ENCODE measurements at places on chromosomes 2 and 18.

- DNase-seq = no peak
These were observed 23.1 kb downstream of the PRPF40A start for GRCh38 chr2:152694161-152694661.

- no peak for DNase-seq
These were observed 47.5 kb upstream of the ZNF397 start for GRCh38 chr18:35193316-35193715.

DNA sequence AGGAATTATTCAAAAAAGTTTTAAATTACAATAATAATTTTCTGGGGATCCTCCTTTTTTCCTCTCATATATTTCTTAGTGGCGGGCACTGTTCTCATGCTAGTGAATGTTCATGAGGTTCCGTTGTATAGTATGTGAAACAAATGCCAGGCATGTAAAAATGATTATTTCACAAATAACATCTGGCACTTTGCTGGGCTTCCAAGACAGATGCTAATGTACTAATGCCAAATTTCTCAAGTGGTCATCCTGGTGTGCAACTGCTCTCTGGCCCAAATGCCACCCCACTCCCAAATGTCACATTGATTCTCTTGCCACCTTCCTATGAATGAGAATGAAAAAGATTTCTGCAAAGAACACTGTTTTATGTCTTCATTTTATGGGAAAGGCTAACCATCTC lies 564.0 kb upstream of the GCFC2 start:
- DNase-seq = no peak

DNA sequence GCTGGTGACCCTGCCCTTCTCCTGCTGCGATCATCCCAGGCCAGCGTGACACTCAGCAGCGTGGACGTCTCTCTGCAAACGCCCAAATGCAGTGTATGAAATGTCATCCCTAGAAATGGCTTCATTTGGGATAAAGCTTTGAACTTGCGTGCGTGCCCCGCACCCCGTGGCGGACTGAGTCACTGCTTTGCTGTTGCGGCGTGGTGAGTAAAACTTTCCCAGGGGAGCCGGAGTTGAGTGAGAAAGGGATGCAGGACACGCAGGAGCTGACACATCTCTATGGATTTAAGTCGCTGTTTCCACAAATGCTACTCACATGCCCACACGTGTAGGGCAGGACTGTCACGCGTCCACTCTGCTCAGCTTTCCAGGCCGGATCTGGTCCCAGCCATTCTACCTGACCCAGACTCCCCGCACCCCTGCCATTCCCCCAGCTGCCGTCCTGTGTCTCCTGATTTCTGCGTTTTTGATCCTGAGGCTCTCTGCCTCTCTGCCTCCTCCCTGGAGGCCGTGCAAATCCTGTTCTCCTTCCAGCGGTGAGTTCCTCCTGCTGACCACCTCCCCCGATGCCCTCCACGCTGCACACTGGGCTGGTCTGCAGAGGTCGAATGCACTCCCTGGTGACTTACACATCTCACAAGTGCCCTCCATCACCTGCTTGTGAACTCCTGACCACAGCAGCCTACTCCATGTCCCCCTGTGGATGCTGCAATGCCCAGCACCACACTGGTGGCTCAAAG lies 88.9 kb downstream of the MBP start:
- DNase-seq = no peak

- DNase-seq = no peak
These were observed 41.5 kb downstream of the NCKAP5 start for GRCh38 chr2:133526530-133527300.

DNA sequence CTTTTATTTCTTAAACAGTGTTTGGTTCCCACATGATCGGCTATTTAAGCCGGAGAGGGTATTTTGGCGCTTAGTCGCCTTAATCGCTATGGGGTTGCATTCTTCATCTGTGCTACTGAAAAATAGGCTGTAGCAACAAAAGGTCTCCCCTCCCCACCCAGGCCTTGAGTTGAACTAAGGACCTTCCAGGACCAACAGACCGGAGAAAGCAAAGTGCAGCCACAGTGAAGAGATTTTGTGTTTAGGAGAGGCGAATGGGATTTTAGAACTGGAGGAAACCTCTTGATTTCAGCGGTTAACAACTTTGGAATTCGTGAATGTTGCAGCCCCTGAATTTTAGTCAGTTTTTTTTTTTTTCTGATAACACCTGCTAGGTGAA lies 1.4 kb downstream of the ITGA6 start:
- no peak for DNase-seq

DNA sequence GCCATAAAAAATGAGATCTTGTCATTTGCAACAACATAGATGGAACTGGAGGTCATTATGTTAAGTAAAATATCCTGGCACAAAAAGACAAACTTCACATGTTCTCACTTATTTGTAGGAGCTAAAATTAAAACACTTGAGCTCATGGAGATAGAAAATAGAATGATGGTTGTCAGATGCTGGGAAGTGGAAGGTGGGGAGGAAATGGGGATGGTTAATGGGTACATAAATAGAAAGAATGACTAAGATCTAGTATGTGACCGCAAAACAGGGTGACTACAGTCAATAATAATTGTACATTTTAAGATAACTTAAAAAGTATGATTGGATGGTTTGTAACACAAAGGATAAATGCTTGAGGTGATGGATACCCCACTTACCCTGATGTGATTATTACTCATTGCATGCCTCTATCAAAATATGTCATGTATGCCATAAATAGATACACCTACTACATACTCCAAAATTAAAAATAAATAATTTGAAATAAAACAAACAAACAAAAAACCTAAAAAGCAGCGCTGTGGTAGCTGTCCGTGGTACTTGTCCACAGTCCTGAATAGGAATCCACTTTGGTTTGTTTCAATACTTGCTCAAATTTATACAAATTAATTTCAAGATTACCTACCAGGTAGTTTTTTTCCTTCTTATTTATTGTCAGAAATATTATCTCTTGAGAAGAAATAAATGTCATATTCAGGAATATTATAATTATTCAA lies 224.5 kb downstream of the DLGAP1 start:
- DNase-seq = no peak

- DNase-seq = no peak
These were observed 21.6 kb upstream of the SULT1C2 start for GRCh38 chr2:108267101-108267500.

- DNase-seq = no peak
These were observed 33.9 kb upstream of the FHL2 start for GRCh38 chr2:105432749-105433148.

GRCh38 chr2:134508391-134508790 lies 210.4 kb downstream of the TMEM163 start:
- DNase-seq = no peak

GRCh38 chr2:172560721-172561120 lies 4.8 kb downstream of the PDK1 start:
- DNase-seq = no peak

DNA sequence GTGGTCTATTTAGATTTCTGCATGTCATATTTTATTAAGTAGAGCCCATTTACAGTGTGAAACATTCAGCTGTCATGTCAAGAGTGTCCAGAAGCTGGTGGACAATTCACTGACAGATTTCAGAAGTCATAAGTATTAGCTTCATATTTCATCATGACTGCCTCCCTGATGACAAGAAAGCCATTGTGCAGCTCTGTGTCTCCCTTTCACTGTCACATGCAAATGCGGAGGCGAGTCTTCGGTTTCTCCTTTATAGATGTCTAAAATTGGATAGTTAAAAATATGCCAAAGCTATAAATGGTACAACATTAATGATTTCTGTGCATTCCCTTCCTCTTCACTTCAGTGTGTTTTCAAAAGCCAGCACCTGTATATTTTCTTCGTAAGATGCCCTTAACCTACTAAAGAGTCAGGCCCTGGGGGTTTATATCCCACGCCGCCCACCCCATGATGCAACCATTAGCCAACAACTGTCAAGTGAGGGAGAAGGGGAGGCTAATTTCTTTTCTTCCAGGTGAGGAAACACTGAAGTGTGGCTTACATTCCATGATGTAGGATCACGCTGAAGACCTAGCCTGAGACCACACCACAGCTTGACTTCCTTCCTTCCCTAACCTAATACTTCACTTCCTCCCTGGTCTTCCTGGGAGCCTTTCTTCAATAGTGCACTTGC lies 99.6 kb upstream of the DDX18 start:
- DNase-seq = no peak

DNA sequence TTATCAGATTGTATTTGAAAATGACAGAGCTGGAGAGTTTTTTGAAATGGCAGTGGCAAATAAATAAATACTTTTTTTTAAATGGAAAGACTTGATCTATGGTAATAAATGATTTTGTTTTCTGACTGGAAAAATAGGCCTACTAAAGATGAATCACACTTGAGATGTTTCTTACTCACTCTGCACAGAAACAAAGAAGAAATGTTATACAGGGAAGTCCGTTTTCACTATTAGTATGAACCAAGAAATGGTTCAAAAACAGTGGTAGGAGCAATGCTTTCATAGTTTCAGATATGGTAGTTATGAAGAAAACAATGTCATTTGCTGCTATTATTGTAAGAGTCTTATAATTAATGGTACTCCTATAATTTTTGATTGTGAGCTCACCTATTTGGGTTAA lies 30.9 kb downstream of the CD28 start:
- DNase-seq = no peak

DNA sequence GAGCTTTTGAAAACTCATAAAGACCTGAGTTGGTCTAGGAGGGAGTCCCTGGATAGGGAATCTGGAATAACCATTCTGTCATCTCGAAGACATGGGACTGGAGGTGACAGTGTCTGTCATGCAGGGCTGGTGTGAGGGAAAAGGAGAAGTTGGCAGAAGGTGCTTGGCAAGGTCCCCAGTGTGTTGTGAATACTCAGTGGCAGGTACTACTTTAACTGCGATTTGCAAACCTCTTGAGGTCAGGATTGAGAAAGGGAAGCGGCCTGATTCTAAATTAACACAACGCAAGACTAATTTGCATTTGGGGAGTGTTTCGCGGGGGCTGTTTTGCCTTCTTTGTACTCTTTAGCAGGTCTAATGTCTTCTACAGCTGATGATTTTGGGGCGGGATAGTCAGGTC lies 77.0 kb upstream of the TMEM200C start:
- no peak for DNase-seq

DNA sequence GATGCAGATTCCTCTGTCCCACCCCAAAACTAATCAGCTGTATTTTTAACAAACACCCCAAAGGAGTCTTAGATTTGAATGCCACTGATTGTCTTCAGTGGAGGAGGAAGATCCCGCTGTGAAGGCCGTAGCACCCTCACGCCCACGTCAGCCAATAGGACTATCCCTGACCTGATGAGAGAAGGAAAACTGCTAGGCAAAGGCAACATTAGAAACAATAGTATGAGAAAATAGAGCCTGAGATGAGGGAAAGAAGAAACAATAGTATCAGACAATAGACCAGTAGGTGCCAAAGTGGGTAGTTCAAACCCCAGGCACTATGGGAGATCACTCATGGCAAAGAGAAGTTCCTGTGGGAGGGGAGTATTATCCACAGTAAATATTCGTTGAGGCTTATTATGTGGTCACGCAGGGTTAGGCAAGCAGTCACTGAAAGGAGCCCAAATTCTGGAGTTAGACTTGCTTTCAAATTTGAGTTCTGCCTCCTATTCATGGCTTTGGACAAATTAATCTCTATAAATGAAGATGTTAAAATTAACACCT lies 2.8 kb downstream of the PCBP1 start:
- no peak for DNase-seq

DNA sequence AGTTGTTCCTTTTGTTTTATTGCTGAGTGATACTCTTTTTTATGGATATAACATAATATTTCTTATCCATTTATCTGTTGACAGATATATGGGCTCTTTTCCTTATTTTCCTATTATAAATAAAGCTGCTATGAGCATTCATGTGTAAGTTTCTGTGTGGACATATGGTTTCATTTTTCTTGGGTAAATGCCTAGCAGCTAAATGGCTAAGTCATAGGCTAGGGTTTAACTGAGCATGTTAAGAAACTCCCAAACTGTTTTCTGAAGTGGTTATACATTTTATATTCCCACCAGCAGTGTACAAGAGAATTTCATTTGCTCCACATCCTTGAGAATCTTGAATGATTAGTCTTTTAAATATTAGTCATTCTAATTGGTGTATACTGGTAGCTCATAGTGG lies 786.6 kb upstream of the CDH2 start:
- DNase-seq = no peak

GRCh38 chr2:183543731-183544130 lies 419.5 kb downstream of the NUP35 start:
- DNase-seq = no peak

- DNase-seq = no peak
These were observed 10.4 kb downstream of the CHMP3 start for GRCh38 chr2:86552889-86553288.

DNA sequence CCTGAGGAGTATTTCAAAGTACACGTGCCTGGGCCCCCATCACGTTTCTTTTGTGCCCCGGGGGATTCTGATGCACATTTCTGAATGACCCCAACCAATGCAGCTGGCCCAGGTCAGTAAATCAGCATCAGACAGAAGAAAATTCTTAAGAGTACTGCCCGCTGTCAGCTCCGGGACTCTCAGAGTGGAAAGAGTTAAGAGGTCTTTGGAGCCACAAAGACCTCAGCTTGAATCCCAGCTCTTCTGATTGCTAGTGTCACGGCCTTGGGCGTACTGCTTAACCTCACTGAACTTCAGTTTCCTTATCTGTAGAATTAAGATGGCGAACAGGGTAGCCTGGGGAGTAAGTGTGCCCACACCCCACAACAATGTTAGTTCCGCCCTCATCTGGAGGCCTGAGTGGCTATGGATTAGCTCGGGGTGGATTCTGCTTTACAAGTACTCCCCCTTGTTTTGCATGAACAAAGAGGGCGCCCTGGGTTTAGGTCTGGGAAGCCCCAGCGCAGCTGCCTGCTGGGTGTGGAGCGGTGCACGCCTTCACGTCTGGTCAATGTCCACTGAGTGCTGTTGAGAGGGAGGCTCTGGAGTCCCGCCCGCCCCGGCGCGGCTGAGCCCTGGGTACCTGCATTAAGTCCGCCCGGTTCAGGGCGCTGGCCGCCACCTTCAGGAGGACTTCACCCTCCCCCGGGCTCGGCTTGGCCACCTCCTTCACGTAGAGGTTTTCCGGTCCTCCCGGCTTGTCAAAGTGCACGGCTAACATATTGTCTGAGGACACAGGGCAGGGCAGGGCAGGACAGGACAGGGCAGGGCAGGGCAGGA lies 858 bp downstream of the TP53I3 start:
- no peak for DNase-seq

DNA sequence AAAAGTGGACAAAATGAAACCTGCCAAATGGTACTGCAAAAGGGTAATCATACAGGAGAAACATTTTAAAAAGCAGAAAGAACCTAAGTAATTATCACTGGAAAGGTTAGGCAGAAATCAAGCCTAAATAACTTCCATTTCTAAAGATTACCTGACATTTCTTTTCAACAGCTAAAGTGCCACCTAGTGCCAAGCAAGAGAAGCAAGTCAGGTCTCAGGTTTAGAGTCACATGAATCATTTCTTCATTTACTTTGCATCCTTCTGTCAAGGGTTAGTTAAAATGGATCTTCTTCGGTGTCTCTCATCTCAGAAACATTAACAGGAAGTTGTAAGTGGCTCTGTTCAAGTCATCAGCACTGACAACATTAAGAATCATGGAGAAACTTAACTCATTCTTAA lies 90.3 kb downstream of the AKAIN1 start:
- DNase-seq = no peak

DNA sequence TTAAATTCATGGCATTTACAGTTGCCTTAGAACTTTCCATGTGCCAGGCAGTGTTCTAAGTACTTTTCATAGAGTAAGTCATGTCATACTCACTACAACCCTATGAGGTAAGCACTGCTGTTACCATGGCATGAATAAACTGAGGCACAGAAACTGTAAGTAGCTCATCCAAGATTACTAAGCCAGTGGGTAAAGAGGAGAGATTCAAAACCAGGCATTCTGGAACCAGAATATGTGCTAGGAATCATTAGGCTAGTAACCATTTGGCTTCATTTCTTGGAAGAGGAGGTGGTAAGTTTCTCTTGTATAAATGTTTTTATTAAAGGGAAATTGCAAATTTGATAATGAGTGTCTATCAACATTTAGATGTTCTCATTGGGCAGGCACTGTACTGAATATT lies 35.1 kb downstream of the SOX11 start:
- DNase-seq = no peak
